ENCODE measurements at places on chromosomes 4 and X.

GRCh38 chr4:22970665-22971064 is 277.9 kb downstream of the GBA3 start:
- DNase-seq: no peak

- DNase-seq: no peak
Measured at GRCh38 chrX:55709735-55710134, 7.8 kb upstream of the RRAGB start.

- DNase-seq: no peak
Measured at GRCh38 chr4:91764085-91764484, 539.7 kb upstream of the GRID2 start.

DNA sequence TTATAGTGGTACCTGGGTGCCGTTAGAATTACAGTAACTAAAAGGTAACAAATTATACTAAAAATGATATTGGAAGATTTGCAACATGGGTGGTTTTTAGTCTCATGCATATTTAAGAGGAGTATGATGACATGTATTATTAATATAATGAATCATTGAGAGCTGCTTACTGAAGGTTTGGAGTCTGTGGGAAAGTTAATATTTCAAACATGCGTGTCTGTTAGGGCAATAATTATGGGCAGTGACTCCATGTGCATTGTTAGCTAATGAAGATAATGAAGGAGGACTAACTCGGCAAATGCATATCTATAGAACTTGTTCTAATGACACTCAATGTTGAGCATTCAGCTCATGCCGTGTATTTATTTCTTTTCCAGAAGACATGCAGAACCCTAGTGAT is 47.1 kb downstream of the MTHFD2L start:
- no peak for DNase-seq

DNA sequence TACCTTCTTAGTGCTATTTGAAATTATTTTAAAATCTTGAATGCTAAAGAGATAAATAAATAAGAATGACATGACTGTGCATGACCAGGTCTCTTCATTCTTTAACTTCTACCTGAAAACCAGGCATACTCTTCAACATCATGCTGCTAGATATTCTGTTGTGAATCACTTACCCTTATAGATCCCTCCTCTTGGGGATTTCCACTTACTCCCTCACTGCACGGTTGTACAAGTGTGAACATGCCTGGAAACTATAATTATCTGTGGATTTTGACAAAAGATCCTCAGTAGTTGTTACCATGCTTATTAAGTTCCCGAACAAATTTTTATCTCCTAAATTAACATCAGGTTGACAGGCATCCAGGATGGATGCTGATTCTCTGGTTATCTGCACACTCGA is 54.3 kb downstream of the ADGRL3 start:
- DNase-seq: no peak

- no peak for DNase-seq
Measured at GRCh38 chrX:65677954-65678469, 10.6 kb downstream of the MSN start.
